ENCODE measurements at places on chromosomes 16 and 17.
A peak's percentile ranks its signal among the peaks of the same experiment; 100 is the strongest.

- DNase-seq = no peak
Measured at GRCh38 chr16:64380751-64381150, 741.1 kb downstream of the CDH11 start.

GRCh38 chr17:38572669-38573365 lies 32.9 kb downstream of the SRCIN1 start:
- DNase-seq = peak; percentile 21

DNA sequence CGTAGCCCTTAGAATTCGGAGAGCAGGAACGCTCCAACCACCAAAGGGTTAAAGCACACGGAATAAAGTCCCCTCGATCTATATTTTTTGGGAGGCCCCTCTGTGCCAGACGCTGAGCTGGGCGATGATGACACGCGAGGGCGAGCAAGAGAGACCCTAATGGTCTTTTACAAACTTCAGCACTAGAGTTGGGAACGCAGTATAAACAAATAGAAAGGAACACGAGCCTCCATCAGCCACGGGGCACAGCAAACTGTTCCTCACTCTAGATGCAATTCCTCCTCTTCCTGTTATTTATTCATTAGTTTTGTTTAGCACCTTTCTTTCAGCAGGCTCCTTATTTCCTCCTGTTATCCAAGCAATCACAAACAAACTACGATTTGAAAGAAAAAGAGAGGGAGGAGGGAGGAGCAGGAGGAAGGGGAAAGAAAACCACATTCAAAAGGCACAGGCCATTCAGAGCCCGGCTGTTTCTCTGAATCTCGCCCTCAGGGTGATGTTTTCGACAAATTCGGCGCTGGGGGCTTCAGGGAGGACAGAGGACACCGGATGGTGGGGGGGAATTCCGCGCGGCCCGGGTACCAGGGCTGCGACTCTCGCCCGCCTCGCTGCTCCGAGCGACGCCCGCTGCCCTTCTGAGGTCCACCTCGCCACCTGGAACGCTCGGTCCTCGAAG lies 1.6 kb downstream of the TOX3 start:
- DNase-seq = no peak

- no peak for DNase-seq
Measured at GRCh38 chr16:85465328-85466303, 147.5 kb upstream of the GSE1 start.

DNA sequence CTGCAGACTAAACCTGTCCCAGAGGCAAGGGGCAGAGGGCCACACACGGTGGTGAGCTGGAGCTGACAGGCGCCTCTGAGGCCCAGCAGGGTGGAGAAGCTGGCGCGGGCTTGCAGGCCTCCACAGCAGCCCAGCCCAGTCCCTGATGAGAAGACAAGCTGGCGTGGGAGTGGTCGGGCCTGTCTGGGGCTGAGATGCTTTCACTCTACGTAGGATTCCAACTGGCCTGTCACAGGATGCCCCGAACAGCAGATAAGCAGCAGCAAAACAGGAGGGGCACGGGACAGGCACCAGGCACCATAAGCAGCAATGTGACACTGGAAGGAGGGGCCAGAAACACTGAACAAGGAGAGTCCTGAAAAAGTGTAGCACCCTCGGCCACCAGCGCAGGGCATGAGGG lies 40.1 kb downstream of the PEMT start:
- no peak for DNase-seq

GRCh38 chr17:20300436-20300934 lies 166.9 kb downstream of the LGALS9B start:
- DNase-seq = no peak

DNA sequence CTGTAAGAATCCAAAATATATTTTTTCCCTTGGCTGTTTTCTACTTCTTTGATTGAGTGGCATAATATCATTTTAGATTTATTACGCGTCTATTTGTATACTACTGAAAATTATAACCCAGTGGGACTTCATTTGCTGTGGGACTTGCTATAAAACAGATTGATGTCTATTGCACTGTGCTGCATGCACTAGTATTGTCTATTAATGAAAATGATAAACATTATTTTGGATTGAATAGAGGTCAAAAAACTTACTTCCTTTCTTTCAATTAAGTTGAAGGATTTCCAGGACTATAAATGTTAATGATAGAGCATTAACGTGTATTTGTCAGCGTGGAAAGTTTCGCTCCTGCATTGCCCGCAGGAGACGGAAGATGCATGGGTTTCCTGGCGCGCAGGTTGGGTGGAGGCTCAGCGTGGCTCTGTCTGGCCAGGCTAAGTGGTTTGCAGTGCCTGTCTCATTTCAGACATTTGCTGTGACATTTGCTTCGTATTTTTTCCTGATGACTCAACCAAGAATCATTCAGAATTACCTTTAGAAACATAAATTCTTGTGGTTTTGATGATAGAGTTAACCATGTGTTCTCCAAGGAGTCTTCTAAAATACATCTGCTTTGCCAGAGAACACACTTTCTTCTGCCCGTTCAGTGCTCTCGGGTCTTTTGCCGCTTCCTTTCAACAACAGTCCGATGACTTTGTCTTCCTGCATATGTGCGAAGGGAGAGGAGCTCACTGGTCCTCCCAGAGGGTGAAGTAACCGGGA lies 216.7 kb downstream of the RPTOR start:
- no peak for DNase-seq

DNA sequence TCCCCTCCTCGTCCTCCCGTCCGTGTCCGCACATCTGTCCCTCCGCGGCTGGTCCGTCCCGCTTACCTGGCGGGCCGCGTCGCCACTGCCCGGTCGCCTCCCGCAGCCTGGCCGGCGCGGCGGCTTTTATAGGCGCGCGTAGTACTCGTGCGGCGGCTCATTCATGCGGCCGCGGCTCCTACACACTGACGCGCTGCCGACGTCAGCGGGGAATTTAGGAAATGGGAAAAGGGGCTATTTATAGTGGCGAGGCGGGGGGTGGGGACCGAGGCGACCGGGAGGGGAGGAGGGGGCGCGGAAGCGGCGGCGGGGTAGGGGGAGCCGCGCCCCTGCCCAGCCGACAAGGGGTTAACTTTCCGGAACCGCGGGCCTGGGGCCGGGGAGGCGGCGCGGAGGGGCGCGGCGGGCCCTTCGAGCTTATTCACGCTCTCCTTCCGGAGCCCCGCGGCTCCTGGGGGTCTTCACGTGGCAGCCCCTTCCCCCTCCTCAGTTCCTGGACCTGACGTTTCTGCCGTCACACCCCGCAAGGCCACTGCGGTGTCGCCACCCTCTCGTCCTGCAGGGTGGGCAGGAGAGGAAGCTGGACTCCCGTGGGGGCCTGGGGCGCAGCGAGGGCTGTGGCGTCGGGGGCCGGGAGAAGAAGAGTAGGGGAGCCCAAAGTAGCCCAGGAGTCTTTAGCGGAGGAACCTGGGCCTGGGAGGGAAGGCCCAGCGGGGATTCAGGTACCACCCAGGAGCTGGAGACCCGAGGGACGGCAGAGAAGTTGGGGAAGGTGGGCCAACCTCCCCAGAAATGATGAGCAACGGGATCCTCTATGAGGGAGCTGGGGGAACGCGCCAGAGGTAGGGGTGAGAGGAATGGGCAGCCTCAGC lies 3.6 kb upstream of the HIC1 start:
- no peak for DNase-seq

GRCh38 chr16:28990375-28991040 lies 5.7 kb downstream of the LAT start:
- DNase-seq = no peak

DNA sequence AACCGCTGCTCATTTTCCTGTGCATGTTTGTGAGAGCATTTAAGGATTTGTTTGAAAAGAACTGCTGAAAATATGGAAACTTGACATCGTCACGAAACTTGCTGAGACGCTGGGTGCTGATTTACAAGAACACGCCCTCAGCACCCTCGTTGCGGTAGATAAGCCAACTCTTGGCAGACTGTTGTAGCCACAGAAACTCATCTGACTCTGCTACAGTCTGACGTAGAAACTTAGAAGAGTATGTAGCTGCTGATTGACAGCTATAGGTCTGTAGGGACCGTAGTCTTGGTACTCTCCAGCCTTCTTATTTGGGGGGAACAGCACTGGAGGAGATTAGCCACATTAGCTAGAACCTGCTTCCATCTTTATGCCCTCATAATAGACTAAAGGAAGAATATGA lies 36.1 kb upstream of the MYH2 start:
- no peak for DNase-seq

GRCh38 chr17:9256751-9257629 lies 235.7 kb downstream of the NTN1 start:
- no peak for DNase-seq

- DNase-seq = no peak
Measured at GRCh38 chr17:42772945-42773289, 332 bp upstream of the VPS25 start.

DNA sequence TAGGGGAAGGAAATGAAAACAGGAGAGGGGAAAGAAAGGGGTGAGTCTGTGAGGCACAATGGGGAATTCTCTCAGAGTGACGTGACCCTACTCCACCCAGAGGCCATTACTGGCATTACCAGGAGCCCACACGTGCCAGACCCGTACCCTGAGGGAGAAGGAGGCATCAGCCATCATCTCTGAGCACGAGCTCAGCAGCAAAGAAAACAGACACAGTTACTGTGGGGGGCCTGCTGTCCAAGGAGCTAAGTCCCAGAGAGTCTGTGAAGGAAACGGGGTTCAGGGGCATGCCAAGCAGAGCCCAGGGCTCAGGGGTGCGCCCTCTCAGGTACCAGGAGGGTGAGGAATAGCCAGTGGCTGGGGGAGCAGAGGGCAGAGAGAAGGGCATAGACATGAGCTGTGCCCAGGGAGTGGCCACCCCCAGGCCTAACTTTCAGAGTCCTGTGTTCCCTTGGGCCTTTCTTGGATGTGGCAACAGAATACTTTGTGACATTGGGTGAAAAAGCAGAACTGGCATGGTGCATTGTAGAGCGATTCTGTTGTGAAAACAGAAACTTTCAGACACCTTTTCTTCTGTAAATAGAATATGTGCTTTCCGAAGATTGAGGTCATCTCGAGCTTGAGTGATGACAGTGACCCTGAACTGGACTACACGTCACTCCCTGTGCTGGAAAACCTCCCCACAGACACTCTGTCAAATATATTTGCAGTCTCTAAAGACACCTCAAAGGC lies 11.3 kb downstream of the TAF1C start:
- no peak for DNase-seq

DNA sequence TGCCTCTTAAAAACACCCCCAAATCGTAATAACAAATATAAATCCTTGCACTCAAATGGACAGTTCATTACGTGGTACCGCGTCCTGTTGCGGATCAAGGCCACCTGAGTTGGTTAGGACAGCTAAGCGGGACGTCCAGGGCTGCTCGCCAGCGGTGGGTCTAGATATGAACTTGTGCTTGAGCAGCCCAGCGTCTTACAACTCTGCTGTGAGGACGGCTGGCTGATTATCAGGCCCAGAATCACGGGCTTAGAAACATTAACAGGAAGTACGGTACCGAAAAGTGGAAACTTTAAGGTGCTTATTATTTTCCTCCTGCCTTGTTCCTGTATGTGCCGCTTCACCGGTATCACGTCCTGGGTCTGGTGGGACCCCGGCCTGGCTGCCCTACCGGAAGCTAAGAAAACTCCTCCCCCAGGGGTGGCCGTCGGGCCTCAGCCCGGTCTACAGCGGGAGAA lies 832 bp upstream of the SRRM2 start:
- no peak for DNase-seq

GRCh38 chr17:17508646-17509591 lies 12.7 kb upstream of the RASD1 start:
- DNase-seq = no peak

DNA sequence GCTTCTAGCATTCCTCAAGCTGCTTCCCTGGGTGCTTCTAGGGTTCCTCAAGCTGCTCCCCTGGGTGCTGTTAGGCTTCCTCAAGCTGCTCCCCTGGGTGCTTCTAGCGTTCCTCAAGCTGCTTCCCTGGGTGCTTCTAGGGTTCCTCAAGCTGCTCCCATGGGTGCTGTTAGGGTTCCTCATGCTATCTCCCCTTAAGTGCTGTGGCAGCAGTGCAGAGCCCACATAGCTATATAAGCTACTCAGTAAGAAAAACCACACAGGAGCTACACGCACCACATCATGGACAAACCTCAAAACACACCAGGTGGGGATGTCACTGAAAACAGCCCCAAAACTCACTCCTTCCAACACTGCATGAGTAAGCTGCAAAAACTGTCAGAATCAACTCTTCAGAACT lies 35.2 kb downstream of the ANKRD11 start:
- DNase-seq = no peak

DNA sequence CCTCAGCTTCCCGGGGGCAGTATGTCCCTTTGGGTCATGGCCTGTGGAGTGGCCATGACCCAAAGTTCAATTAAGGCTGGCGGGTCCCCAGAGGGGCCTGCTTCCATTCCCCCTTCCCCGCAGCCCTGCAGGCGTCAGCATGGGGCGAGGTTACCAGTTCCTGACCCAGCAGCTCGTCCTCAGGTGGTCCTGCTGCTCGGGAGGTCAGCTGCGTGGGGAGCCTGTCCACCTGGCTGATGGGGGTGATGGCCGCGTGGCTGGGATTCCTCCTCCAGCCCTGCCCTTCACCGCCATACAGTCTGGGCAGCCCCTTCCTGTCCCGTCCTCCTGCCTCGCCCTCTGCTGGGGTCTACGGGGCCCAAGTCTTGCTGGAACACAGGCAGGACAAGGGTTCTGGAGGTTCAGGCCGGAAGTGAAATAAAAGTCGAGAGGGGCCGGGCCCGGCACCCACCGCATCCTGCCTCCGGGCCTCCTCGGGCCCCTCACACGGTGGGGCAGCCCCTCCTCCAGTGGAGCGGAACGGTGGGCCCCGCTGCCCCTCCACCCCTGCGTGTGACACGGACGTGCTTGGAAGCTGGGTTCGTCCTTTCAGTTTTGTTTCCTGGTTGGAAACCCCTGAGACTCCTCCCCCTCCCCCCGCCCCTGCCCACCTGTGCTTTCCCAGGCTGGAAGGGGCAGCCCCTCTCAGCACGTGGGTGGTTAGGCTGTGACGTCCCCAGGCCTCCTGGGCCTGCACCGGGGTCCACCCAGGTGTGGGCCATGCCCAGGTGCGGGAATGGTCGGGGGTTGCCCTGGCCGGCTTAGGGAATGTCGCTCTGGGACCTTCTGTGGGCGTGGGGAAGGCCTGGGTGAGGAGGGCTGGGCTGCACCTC lies 6.8 kb downstream of the UBALD2 start:
- no peak for DNase-seq

DNA sequence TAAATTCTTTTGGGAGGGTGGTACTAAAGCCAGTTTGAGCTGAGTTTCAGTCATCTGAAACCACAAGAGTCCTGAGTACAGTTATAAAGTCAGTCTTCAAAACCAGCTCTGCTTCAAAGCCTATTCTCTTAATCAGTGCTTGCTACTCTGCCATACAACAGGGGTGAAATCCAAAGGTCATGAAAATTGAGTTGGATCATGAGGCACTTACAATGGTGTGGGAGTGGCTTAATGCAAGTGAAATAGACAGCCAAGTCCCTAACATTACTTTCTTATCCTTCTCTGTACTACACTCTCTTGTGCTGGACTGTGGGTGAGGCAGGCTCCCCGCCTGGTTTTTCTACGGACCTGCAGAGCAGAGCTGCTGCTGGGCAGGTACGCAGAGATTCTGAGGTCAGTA lies 12.4 kb downstream of the CBLN1 start:
- DNase-seq = no peak

DNA sequence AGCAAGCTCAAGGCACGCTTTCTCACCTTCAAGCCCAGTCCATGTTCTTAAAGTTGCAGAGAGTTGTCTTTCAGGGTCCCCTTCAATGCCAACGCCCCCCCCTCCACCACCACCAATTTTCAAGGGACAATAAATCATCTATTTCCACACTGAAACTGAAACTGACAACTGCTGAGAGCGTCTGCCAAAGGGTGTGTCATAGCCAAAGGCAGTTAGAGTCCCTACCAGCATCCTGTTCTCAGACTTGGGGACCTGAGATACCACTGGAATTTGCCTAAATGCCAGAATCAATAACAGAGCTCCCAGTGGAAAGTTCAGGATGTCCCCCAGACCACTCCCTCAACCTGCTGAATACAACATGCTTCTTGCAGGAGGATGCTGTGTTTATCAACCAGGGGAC lies 133.2 kb upstream of the SOX9 start:
- no peak for DNase-seq

- no peak for DNase-seq
Measured at GRCh38 chr17:67477687-67478086, 100.6 kb downstream of the PITPNC1 start.

Measured in hypothalamus (tissue), 51 donors.